Lung (tissue), 17 donors: ENCODE measurements at places on chromosomes 13 and 19. TPM values are rescaled to one million over a fixed set of nuclear protein-coding genes. Genes with fewer than 3 reads are reported as not detected.

The SYNGR4 gene
- not detected for polyA plus RNA-seq

The LILRA5 gene
- polyA plus RNA-seq = 11.2 TPM

The DCT gene
- 0.02 TPM for polyA plus RNA-seq

The EFNA2 gene
- polyA plus RNA-seq = not detected

The ABHD8 gene
- polyA plus RNA-seq = 14.9 TPM
